ENCODE measurements at places on chromosomes 2 and 18.

DNA sequence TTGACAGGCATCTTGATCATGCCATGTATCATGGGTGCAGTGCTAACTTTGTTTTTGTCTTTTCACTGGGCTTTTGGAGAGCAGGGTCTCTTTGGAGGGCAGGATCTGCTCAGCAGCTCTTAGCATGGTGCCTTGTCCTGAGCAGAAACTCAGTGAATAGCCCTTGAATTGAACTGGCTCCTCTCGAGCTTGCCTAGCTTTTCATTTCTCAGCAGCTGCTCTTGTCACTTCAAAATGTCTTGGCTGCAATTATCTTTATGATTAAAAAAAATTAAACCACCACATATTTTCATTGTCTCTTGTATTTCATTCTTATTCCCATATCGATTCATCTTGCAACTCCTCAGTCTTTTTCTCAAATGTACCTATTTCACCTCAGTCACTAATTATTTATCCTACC is 50.5 kb downstream of the CCDC85A start:
- DNase-seq = no peak

DNA sequence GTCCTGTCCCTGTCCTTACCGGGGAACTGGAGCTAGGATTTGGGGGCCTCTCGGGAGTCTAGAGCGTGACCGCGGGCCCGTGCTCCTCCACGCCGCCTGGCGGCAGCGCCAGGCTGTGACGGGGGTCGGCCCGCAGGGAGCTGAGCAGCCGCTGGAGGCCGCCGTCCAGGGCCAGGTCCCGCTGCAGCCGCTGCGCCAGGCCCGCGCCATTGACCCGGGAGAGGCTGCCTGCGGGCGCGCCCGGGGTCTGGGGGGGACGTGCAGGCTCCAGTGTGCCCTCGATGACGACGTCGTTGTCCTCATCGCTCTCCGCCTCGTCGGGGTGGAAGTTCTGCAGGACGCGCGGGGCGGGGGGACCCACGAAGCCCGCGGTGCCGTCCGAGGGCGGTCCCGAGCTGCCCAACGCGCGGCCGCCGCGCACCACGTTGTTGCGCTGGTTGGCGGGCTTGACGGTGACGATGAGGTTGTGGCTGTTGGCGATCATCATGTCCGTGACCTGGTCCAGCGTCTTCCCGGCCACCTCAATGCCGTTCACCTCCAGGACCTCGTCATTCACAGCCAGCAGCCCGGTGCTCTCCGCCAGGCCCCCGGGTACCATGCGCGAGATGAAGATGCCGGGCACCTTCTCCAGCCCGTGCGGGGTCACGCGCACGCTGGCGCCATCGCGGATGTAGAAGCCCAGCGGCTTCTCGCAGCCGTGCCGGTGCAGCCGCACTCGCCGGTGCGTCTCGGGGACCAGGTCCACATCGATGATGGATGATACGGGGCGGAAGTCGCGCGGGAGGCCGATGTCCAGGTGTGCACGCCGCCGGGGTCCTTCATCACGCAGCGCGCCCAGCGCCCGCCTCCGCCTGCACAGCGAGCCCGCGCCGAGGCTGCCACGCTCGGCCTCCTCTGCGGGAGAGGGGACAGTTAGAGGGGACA is 50.9 kb downstream of the ADNP2 start:
- DNase-seq = no peak

DNA sequence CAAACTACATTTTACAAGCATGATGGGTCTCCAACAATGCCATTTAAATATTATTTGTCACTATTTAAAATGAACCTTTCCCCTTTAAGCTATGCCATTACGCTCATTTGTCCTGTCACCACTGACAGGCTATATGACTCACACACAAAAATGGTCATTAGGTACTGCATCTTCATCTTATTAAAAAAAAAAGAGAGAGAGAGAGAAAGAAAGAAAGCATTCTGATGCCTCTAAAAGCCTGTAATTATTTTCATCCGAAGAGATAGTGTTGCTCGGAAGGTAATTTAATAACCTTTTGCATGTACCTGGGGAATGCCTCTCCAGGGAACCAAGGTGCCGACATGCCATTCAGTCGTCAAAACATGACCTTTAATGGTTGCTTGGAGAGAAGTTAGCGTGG is 226.7 kb downstream of the ARHGAP15 start:
- DNase-seq = no peak

- DNase-seq = peak; percentile 29
Measured at GRCh38 chr2:230411570-230412370, 4.2 kb upstream of the SP100 start.

GRCh38 chr2:212815453-212815852 is 276.9 kb upstream of the ERBB4 start:
- DNase-seq = no peak

Measured in T1000 (cell line).